ENCODE measurements at places on chromosomes 7 and 10.

DNA sequence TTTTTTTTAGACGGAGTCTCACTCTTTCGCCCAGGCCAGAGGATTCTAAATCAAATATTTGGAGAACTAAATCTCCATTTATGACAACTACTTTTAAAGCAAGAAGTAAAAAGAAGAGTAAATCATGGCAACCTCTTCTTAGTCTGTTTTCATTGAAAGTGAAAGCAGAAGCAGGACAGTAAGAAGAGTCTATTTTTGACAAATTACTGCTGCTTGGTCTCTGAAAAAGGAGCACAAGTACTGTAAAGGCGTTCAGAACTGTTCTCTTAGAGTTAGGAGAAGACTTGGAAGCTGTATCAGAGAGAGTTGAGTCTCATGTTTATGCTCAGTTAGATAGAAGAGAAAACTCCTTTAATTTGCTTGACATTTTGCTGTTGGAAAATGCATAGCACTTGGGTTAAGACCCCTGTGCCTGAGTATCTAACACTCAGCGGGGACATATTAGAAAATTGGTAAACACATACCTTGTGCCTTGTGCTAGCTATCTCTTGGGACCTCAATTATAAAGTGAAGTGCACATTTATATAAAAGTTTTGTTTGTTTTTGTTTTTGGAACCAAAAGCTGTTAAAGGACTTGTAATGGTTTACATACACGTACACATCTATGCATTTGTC is 433.0 kb downstream of the ANKRD7 start:
- no peak for DNase-seq

GRCh38 chr10:120103738-120104560 is 211.4 kb downstream of the SEC23IP start:
- DNase-seq = no peak

- no peak for DNase-seq
Observed at GRCh38 chr7:26489391-26489790, 197.7 kb downstream of the SNX10 start.

- DNase-seq = no peak
Observed at GRCh38 chr7:92025260-92025659, 84.6 kb downstream of the AKAP9 start.

DNA sequence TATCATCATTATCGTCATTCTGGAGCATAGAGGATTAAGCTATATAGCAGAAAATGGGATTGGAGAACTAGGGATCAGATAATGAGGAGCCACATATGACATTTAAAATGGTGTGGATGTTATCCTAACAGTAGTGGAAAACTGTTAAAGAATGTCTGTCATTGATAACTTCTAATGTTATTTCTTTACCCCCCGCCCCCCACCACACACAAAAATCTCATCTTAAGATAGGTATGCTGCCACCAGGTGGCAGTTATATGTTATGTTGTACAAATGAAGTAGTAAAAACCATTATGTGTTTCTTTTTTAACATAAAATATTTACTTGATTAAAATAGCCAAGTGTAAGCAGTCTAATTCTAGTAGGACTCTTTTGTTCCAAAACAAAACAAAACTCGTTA is 13.0 kb downstream of the AKAP9 start:
- DNase-seq = no peak

DNA sequence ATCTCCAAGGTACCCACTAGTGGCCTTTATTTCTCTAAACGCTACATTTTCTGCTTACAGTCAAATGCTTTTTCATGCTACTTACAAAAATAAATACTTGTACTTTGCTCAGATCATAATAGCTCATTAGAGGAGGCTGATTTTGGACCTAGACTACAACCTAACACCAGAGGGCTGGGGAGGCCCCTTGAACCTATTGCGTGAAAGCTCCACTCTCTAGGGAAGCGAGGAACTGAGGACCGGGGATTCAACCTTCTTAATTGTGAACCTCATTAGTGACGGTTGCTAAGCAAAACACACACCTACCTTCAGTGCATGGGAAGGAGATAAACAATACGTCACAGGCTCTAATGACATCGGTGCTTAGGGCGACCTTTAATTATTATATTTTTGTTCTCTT is 92.1 kb downstream of the EBF3 start:
- no peak for DNase-seq

GRCh38 chr7:143510854-143511592 is 33.4 kb downstream of the TAS2R41 start:
- no peak for DNase-seq
